Urinary bladder (tissue), 4 donors: ENCODE measurements at places on chromosomes 1 and 21.

DNA sequence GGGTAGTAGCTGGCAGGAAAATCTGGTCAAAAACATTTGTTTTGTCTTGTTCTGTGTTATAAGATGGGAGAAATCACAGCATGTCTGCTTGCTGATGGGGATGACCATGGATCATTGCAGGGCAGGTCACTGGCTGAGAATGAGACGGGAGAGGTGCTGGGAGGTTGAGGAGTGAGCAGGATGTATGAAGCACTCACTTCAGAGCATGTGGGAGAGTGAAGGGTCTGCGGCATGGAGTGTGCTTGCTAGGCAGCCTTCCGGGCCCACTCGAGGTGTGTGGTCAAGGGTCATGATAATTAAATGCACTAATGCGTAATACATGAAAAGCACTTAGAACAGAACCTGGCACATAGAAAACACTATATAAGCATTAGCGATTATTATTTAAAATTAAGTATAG, 42.0 kb upstream of the SPOCD1 start:
- no peak for DNase-seq

- DNase-seq, result no peak
These were observed 20.6 kb upstream of the ATF3 start for GRCh38 chr1:212587888-212588510.

- DNase-seq, result no peak
These were observed 29.7 kb upstream of the KDM4A start for GRCh38 chr1:43619996-43620920.

- no peak for DNase-seq
These were observed 148.2 kb downstream of the FCRL5 start for GRCh38 chr1:157404063-157404501.

- DNase-seq, result no peak
These were observed 5.9 kb downstream of the PRRX1 start for GRCh38 chr1:170669586-170670530.

DNA sequence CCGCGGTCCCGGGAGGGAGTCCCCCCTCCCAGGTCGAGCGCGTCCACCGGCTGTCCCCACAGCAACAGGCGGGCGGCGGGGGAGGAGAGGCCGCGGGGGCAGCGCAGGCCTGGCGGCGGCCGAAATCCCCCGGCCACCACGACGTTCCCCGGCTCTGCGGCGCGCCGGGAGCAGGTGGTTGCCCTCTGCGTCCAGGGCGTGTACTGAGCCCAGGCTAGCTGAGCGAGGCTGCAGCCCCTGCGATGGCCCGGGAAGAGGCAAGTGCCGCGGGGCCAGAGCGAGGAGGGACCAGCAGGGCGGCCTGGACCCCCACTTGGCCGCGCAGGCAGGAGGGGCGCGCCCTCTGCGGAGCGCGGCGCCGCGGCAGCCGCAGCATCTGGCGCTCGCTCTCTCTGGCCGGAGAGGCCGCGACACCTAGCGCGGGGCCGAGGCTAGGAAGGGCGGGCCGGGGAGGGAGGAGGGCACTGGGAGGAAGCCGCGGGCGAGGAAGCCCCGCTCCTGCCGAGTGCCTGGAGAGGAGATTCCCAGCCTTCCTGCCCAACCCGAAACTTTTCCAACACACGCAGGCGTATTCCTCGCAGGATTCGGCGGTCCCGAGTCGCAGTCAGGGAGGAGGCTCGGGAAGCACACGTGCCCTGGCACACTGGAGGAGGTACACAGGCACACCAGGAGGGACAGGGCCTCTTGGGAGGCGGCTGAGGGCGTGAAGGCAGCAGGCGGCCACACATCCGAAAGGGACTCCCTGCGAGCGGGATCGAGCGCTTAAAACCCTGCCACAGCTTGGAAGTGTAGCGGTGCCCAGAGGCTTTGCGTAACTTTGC, 4.9 kb upstream of the PROX1 start:
- DNase-seq, result no peak

DNA sequence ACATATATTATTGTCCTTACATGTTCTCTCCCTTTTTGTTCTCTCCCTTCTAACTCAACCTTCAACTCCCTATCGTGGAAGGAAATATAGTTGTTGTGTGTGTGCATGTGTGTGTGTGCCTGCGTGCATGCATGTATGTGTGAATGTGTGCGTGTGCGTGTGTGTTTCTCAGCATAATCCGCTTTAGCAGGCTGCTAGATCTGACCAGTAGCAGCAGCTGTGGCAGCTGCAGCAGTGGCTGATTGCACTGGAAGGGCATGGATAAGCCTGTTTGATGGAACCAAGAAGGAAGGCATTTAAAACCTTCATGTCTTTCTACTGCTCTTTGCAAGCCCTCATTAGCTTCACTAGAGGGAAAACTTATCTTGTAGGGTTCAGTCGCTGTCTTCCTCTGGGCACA, 65.6 kb upstream of the IRF2BP2 start:
- DNase-seq, result no peak

DNA sequence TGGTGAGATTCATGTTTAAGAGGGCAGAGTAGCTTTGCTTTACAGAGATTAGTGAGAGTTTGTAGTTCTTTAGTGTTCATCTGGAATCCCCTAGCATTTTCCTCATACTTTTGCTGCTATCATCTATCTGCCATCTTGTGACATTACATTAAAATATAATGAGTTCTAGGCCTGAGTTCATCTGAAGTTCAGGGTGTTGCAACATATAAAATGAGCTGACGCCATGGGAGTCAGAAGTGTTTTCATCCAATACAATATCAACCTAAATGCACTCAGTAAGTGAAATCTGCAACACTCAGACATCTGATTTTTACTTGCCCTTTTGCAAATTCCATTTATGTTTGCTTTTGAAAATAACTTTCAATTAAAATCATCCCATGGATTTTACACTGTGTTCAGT, 153.8 kb downstream of the NTNG1 start:
- no peak for DNase-seq

DNA sequence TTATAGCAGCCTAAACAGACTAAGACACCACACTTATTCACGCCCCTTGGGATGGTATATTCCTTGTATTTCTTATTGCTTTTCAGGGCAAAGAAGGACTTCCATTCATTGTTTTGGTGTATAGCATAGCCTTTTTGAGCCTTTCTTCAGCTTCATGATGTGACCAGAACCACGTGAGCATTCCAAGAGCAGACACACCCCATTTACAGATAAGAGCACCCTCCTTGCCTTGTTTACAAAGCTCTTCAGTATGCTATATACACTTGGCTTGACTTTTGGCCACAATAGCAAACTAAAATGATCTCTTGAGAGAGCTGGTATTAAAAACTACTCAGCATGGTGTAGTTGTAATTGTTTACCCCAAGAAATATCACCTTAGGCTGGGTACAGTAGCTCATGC, 78.7 kb downstream of the PIK3R3 start:
- DNase-seq, result no peak

GRCh38 chr1:10456048-10456447, 6.2 kb downstream of the CORT start:
- DNase-seq, result no peak

GRCh38 chr1:231893400-231894102, 267.0 kb downstream of the DISC1 start:
- DNase-seq, result no peak

GRCh38 chr1:225710804-225711203, 57.9 kb upstream of the ENAH start:
- DNase-seq, result no peak

DNA sequence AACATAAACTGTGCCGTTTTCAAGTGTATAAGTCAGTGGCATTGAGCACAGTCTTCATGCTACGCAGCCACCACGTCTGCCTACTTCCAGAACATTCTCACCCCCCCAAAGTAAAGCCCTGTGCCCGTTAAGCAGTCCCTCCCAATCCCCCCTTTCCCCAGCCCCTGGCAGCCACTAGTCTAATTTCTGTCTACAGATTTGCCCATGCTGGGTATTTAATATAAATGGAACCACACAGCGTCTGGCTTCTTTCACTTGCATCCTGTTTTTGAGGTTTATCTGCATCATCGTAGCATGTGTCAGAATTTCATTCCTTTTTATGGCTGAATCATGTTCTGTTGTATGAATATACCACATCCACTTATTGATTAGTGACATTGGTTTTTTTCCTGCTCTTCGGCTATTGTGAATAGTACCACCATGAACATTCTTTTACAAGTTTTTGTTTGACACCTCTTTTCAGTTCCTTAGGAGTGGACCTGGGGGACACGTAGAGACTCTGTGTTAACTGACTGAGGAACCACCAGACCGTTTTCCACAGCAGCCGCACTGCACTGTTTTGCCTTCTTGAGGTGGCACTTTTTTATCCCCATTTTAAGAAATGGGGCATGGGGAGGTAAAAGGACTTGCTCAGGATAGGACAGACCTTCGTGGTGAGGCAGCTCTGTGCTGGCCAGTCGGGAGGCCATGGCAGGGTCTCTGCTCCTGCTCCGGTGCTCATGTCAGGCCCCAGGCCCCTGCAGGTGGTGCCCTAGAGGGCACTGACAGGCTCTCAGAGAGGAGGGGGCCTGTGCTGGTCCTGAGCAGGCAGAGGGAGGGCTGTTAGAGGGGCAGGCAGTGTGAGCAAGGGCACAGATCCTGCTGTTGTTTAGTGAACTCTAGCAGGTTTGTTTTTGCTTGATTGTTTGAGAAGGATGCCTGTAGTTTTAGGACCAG, 123.8 kb downstream of the PCBP3 start:
- no peak for DNase-seq

DNA sequence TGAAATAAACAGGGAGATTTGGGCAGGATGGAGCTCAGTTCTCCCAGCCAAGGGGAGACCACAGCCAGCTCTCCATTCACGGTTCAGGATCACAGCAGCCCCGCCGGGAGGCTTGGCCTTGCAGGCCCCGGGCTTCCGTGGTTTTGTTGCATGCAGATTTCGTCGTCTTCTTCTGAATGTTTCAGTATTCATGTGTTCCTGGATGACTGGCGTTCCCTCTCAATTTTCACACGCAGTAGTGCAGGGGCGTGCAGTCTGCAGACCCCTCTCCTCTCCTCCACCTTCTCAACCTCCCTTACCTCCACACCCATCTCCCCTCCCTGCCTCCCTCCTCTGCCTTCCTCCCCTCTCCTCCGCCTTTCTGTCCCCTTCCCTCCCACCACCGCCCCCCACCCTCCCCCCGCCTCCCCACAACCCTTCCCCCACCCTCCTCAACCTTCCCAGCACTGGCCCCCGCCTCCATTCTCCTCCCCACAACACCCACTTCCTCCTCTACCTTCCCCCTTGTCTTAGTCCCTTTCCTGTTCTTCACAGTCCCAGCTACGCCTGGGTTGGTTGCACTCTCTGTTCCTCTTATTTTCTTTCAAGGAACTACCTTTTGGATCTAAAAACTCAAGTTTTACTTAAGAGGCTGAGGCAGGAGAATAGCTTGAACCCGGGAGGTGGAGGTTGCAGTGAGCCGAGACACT, 8.4 kb upstream of the SLC19A1 start:
- no peak for DNase-seq

GRCh38 chr21:15667010-15667409, 62.8 kb upstream of the USP25 start:
- no peak for DNase-seq

DNA sequence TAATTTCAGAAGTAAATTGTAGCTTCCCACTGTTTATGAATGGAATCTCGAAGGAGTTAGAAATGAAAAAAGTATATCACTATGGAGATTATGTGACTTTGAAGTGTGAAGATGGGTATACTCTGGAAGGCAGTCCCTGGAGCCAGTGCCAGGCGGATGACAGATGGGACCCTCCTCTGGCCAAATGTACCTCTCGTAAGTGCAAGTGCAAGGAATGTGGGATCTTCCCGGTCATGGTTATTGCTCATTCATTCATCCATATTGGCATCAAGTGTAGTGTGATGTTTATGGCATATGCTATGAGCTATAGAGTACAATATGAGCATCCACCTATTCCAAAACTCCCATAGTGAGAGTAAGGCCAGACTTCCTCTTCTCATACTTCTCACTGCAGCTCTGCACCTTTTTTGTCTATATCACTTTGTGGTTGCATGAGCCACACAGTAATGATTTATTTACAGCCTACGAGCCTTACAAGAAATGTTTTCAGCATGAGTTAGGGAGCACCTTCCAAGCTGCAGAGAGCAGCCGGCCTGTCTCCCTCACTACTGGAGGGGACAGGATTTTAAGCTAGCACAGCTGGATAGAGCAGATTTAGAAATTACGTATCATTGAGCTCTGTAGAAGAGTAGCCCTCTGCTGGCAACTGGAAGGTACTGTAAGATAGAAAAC, 24.9 kb upstream of the CR1L start:
- DNase-seq, result peak; percentile 29

DNA sequence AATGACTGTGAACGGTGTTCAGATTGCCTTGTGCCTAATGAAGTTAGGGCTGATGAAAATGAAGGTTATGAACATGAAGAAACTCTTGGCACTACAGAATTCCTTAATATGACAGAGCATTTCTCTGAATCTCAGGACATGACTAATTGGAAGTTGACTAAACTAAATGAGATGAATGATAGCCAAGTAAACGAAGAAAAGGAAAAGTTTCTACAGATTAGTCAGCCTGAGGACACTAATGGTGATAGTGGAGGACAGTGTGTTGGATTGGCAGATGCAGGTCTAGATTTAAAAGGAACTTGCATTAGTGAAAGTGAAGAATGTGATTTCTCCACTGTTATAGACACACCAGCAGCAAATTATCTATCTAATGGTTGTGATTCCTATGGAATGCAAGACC, 96.6 kb downstream of the ZFYVE9 start:
- no peak for DNase-seq

DNA sequence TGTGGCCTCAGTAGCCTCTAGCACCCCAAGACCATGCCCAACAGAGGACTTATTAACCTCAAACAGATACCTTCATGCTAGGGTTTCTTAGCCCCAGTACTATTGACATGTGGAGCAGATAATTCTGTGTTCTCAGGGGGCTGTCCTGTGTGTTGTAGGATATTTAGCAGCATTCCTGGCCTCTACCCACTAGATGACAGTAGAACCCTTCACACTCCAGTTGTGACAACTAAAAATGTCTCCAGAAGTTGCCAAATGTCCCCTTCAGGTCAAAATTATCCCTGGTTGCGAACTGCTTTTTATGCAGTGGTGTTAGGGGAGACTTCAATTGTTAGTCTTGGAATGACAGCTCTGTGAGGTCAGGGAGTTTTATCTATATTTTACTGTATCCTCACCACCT, 8.1 kb downstream of the KAZN start:
- no peak for DNase-seq

GRCh38 chr21:43611598-43612369, 47.5 kb downstream of the HSF2BP start:
- no peak for DNase-seq

- DNase-seq, result no peak
These were observed 29.0 kb downstream of the GRHL3 start for GRCh38 chr1:24348196-24348595.

DNA sequence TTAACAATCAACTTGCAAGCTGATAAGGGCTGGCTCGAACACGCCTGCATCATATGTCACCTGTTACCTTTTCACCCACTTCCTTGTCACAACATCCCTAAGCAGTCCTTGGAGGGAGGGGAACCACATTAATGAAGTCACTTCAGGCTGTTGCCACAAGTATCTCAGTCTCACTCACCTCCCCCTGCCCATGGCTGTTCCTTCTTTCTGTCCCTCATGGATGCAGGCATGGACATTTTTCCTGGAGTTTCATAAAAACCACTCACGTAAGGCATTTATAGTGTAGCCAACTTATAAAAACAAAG, 76.8 kb upstream of the ANGPTL1 start:
- no peak for DNase-seq

- DNase-seq, result no peak
These were observed 59.5 kb downstream of the ACBD3 start for GRCh38 chr1:226126824-226127569.

GRCh38 chr1:227886503-227886961, 61.2 kb downstream of the WNT9A start:
- DNase-seq, result peak; percentile 59
